ENCODE measurements at places on chromosomes 7 and 10. TPM values are rescaled to one million over a fixed set of nuclear protein-coding genes. Genes with fewer than 3 reads are reported as not detected.

Gene LIPN
- total RNA-seq: 0.22 TPM

Gene UPK3BL1
- total RNA-seq: 13.0 TPM

Gene PNLIPRP2
- not detected for total RNA-seq

Gene CPN1
- total RNA-seq: not detected

Gene SPDYE16
- total RNA-seq: not detected

Gene SOSTDC1
- 1.4 TPM for total RNA-seq

Gene PRLHR
- total RNA-seq: not detected

Gene NAT16
- total RNA-seq: not detected

Gene OR6B1
- not detected for total RNA-seq

Gene CCNY
- total RNA-seq: 94.4 TPM

Gene FAM185A
- total RNA-seq: 9.3 TPM

Gene TLX1
- not detected for total RNA-seq

Gene GPER1
- total RNA-seq: 2.8 TPM

Gene HSPB1
- 2,442 TPM for total RNA-seq

Gene NKX2-3
- total RNA-seq: not detected

Gene INA
- total RNA-seq: not detected

Gene WDR11
- total RNA-seq: 13.0 TPM

Gene ZNF117
- 2.8 TPM for total RNA-seq

Gene EPHA1
- not detected for total RNA-seq

Gene ADK
- total RNA-seq: 47.2 TPM

Gene BHLHA15
- not detected for total RNA-seq

Gene GPR26
- total RNA-seq: not detected

Gene TFR2
- total RNA-seq: not detected

Gene FAM25C
- not detected for total RNA-seq

Gene MBL2
- not detected for total RNA-seq

Gene SRI
- 88.9 TPM for total RNA-seq

Gene TMEM270
- total RNA-seq: not detected

Gene NRCAM
- 0.62 TPM for total RNA-seq

Gene PON1
- not detected for total RNA-seq

Gene DUSP5
- total RNA-seq: 7.1 TPM

Gene HACD1
- total RNA-seq: 160 TPM

Gene ELAPOR2
- 4.3 TPM for total RNA-seq

Gene KAZALD1
- 7.8 TPM for total RNA-seq

Gene KMT2C
- 40.2 TPM for total RNA-seq

Gene HOGA1
- total RNA-seq: 11.9 TPM

Gene RBP3
- total RNA-seq: not detected

Gene PLEKHS1
- total RNA-seq: not detected

Gene ATP6V0A4
- total RNA-seq: not detected

Gene LARP4B
- 72.9 TPM for total RNA-seq

Gene SLC26A5
- not detected for total RNA-seq

Gene MYH16
- not detected for total RNA-seq

Gene KIF20B
- total RNA-seq: 3.7 TPM

Gene OPN1SW
- total RNA-seq: not detected

Gene COL13A1
- total RNA-seq: 1.0 TPM

Gene ACADSB
- 99.5 TPM for total RNA-seq

Gene TWIST1
- 1.3 TPM for total RNA-seq

Gene UROS
- 75.2 TPM for total RNA-seq

Gene TCF7L2
- 13.5 TPM for total RNA-seq

Gene ST8SIA6
- 7.4 TPM for total RNA-seq
